ENCODE measurements at places on chromosomes 5 and 9. TPM values are rescaled to one million over a fixed set of nuclear protein-coding genes. Genes with fewer than 3 reads are reported as not detected.

Gene CTNNA1
- total RNA-seq: 224 TPM

Gene IFNA1
- total RNA-seq: not detected

Gene LYRM7
- total RNA-seq: 4.8 TPM

Gene CAMLG
- 31.1 TPM for total RNA-seq

Gene IRX1
- total RNA-seq: not detected

Gene AKNA
- total RNA-seq: 4.4 TPM

Gene LCN1
- not detected for total RNA-seq

All from A549 treated with RU486 at 1 μM for 4 hours (cell line).